ENCODE measurements at places on chromosomes 3 and 15. TPM values are rescaled to one million over a fixed set of nuclear protein-coding genes. Genes with fewer than 3 reads are reported as not detected.

DNA sequence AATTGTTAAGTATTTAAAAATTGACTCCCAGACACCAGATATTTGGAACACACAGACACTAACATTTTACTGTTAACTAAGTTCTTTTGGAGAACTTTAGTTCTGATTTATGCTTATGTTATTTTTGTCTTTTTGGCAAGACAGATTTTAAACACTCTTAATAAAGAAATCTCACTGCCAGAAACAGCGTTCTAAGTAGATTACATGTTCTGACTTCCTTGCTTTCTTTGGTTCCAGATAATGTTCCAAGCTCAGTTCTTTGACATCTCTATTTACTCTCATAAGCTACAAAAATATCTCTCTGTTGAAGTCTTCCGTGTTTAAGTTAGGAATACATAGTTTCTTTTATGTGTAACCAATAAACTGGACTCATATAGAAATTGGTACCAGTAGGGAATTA lies 1699.6 kb downstream of the OTOL1 start:
- DNase-seq = no peak

DNA sequence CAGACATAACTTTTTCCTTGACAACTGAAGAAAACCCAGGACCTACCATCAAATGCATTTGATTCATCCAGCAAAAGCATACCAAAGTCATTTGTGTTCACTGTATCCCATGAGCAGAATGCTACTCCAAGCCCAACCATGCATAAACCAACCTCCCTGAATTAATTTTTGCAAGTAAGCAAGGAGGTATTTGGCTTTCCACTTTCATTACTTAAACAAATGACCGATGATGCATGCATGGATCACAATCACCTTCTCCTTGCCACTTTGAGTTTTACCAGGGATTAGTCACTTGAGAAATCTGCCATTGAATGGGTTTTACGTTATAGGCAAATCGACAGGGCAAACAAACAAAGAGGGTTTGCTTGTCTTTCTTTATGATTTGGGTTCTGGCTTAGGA lies 214.8 kb downstream of the FMN1 start:
- no peak for DNase-seq

DNA sequence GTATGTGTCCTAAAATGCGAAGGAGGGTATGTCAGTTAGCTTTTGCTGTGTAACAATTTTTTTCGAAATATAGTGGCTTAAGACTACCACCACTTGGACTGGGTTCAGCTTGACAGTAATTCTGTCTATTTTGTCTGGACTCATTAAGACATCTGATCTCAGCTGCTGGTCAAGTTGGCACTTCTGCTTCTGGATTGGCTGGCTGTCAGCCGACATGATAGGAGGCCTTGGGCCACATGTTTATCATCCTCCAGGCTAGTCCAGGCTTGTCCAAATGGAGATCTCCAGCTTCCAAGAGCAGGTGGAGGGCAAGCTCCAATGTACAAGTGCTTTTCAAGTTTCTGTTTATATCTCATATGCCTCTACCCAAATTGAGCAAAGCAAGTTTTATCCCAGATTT lies 95.9 kb downstream of the GALK2 start:
- DNase-seq = no peak

DNA sequence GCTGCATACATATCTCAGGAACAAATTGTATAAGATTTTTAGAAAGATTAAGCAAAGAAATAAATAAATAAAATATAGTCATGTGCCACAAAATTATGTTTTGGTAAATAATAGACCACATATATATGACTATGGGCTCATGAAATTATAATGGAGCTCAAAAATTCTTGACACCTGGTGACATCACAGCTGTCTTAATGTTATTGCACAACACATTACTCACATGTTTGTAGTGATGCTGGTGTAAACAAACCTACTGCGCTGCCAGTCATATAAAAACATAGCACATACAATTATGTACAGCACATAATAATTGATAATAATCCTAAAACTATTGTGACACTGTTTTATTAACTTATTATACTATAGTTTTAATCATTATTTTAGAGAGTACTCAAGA lies 1159.1 kb downstream of the SI start:
- no peak for DNase-seq

The SCAMP5 gene
- 0.59 TPM for total RNA-seq

DNA sequence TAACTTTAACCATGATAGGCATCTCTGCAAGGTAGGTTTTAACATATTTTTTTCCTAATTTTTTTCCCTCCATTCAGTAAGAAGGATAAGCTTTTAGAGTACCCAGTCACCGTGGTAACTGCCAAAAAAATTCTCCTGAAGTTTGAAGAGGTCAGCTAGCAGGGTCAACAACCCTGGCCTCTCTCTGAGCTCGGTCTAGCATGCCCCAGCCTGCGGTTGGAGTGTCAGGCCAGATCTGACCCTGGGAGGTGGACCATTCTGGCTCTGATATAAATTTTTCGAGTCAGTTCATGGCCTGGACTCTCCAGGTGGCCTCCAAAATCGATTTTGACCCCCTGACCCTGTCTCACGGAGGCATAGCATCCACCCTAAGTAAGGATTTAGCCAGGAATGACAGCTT lies 29.7 kb downstream of the SOX2 start:
- DNase-seq = no peak

DNA sequence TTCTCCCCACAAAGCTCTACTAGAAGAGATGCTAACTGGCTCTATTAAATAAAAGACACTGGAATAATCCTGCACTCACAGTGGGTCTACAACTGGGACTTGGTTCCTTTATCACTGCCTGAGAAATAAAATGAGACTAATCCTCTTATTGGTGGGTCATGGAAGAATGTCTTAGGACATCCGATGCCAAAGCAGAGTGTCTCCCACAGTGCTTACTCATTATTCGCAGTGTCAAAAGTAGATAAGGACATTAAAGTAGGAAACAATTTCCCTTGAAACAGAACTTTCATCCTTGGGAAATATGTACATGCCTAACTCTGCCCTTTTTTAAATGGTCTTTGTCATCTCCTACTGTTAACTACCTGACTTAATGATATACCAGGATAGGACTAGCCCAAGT lies 71.5 kb downstream of the GSK3B start:
- no peak for DNase-seq

DNA sequence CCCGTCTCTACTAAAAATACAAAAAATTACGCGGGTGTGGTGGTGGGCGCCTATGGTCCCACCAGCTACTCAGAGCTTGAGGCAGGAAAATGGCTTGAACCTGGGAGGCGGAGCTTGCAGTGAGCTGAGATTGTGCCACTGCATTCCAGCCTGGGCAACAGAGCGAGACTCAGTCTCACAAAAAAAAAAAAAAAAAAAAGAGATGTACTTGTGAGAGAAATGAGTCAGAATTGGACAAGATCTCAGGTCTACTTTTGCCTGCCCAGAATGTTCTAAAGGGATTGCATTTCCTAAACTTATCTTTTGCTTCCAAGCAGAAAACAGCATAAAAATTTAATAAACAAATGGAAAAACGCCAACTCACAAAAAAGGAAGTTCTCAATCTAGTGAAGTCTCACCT lies 167.5 kb downstream of the NR2F2 start:
- DNase-seq = no peak

GRCh38 chr3:141959589-141960554 lies 83.4 kb downstream of the ATP1B3 start:
- DNase-seq = no peak

DNA sequence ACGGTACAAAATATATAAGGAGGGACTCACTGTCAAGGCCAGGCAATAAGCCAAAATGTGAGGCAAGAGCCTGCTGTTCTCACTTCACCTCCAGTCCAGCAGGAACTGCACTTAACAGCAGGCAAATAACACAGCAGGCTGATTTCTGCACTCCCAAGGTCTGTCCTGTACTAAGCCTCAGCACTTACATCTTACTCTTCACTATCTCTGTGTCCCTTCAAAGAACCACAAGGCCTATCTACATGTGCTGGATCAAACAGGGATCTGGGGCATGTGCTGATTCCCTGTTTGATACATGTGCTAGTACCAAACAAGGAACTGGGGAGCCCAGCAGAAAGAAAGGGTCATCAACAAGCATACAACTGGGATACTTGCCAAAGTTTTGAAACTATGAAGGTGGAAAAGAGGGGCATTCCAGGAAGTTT lies 22.2 kb downstream of the UACA start:
- no peak for DNase-seq

The ITGA11 gene
- total RNA-seq = not detected

- no peak for DNase-seq
Observed at GRCh38 chr3:161540594-161540993, 44.0 kb downstream of the OTOL1 start.

GRCh38 chr3:29331456-29332194 lies 50.8 kb downstream of the RBMS3 start:
- DNase-seq = no peak

- no peak for DNase-seq
Observed at GRCh38 chr3:189911001-189911400, 209.7 kb downstream of the P3H2 start.

The GOLGA6C gene
- not detected for total RNA-seq

GRCh38 chr15:80342148-80342547 lies 62.0 kb upstream of the ARNT2 start:
- no peak for DNase-seq

Data from B cell (primary cell).